HFFc6 (cell line): ENCODE measurements at places on chromosomes 3 and 15.

GRCh38 chr3:194333212-194333980 lies 17.7 kb downstream of the CPN2 start:
- DNase-seq: peak; percentile 85

- DNase-seq: no peak
Observed at GRCh38 chr3:71299160-71299559, 284.4 kb downstream of the FOXP1 start.

- DNase-seq: peak; percentile 28
Observed at GRCh38 chr3:127484601-127485388, 105.7 kb downstream of the TPRA1 start.

DNA sequence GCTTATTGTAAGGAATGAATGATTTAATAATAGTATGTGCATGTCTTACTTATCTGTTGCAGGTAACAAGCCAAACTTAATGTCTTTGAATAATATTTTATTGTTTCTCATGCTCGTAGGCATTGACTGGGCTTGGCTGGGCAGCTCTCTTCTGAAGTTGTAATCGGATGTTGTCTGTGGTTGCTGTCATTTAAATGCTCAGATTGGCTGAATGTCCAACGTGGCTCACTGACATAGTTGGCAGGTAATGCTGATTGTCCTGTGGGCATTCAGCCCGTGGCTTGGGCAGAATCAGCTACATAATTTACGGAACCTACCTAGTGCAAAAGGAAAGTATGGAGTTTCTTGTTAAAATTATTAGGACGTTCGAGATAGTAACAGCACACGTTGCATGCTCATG lies 297.4 kb upstream of the GBE1 start:
- no peak for DNase-seq

DNA sequence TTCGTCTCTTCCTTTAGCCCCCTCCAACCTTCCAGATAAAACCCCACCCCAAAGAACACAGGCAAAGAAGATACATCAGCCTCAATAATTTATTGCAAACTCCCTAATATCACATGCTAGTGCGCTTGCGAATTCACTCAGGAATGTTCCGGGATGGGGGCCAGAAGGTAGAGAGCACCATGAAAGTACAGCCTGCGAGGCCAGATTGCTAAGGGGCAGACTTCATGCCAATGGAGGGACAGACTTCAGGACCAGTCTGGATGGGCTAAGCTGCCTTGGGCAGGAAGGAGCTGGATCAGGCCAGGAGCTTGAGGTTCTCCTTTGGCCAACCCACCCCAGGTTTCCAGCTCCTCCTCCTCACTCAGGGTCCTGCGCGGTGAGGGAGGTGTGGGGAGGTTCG lies 13.4 kb downstream of the CIDEC start:
- no peak for DNase-seq

DNA sequence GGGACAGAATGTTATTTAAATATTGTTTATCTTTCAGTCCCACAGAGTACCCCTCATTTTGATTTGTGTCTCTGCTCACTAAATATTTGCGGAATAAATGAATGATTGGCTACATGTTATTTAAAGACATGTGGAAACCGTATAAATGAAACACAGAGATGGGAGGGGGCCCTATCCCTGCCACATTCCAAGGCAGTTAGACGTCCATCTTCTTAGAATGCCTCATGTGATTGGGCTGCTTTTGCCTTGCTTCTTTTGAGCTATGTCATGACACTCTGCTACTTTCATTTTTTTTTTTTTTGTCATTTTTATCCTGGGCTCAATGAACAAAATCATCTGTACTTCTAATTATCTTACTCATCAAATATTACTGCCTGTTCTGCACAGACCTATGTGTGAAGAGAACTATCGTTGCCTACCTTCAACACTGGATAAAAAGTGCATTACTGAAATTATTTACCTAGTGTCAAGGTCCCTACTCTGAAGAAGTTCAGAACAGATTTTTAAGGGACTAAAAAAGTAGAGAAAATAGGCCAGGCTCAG lies 83.9 kb upstream of the FAM98B start:
- DNase-seq: no peak

DNA sequence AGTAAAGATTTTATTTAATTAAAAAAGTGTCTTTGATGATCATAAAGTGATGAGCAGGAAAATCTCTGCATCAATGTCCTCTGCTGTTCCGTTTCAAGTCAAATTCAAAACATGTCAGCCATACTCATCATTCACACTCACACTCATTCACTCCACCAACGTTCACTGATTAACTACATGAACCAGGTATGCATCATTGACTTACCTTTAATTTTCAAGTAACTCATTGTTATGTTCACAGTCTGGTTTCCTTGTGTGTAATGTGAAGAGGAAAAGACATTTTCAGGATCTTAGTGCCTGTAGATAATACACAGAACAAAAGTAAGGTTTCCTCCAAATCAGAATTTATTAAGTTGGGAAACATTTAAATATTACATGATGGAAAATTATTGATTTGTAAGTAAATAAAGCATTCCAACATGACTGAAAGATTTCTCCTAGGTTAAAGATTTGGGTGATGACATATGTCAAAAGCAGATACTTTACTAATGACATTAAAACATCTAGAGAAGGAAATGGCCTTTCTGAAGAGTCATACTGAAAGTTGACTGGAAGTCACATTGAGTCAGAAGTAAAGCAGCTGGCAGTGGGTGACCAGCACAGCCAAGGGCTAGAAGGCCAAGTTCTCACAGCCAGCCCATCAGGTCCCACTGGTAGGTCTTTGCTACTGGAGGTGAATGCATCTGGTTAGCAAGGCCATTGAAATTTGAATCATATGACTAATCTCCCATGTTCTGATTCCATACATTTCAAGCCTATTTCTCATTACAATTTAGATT lies 251.9 kb downstream of the CDIN1 start:
- DNase-seq: peak; percentile 97

DNA sequence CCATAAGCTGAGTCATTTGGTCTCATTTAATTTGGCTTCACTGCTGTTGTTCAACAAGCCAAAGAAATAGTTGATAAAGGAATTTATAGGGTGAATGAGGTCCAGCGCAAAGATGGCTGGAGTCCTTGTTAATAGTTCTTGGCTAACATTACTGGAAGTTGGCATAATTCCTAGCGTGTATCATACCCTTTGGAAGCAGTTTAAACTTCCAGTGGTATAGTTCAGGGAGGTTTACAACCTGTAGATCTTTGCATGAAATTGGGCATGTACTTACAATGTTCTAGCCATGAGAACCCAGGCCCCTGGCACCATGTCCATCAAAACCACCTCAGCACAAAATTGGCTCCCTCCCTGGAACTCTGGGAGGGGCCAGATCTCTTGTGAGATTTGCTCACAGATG lies 380.8 kb downstream of the LRTM1 start:
- no peak for DNase-seq

DNA sequence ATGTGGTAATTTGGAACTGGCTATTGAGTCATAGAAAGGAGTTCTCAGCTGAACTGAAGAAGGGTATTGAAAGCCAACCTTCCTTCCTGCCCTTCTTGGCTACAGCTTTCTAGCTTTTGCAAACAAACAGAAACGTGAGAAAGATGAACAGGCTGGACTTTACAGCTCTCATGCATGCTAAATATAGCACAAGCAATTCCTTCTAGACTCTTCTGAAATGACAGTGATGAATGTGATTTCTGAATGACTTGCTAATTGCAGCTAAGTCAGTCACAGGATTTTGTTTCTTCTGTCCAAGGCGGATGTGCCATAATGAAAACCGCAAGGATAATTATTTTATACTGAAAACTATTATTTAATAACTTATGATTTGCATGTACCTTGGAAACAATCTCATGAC lies 36.3 kb downstream of the BCHE start:
- no peak for DNase-seq
